ENCODE measurements at places on chromosomes 1 and 21.
A peak's percentile ranks its signal among the peaks of the same experiment; 100 is the strongest.

GRCh38 chr1:157173900-157174410, 35.8 kb upstream of the ETV3 start:
- no peak for DNase-seq

GRCh38 chr1:151716771-151717631, at the start of gene CELF3:
CELF3 (minus strand) TSS chr1:151716803; CDS start chr1:151716020, 783 bp downstream.
- no peak for DNase-seq

- no peak for DNase-seq
Observed at GRCh38 chr21:43374228-43374885, 52.6 kb downstream of the SIK1 start.

- DNase-seq = no peak
Observed at GRCh38 chr1:19250629-19251304, 557 bp downstream of the EMC1 start.

DNA sequence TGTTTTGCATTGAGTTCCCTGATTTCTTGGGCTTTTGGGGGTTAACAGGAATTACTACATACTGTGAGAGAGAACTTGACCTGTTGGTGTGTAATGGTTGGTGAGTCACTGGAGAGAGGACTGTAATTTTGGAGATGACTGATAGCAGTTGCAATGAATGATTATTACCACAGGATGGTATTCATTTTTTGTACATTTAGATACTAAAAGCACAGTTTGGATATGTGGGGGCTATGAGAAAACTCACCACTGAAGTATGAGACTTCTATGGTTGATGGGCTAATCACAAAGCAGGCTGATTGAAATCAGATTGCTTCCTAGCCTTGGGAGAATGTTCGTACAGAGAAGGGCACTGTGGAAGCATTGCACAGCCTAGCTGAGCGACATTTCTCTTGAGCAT, 1571.3 kb upstream of the PRMT6 start:
- DNase-seq = no peak

DNA sequence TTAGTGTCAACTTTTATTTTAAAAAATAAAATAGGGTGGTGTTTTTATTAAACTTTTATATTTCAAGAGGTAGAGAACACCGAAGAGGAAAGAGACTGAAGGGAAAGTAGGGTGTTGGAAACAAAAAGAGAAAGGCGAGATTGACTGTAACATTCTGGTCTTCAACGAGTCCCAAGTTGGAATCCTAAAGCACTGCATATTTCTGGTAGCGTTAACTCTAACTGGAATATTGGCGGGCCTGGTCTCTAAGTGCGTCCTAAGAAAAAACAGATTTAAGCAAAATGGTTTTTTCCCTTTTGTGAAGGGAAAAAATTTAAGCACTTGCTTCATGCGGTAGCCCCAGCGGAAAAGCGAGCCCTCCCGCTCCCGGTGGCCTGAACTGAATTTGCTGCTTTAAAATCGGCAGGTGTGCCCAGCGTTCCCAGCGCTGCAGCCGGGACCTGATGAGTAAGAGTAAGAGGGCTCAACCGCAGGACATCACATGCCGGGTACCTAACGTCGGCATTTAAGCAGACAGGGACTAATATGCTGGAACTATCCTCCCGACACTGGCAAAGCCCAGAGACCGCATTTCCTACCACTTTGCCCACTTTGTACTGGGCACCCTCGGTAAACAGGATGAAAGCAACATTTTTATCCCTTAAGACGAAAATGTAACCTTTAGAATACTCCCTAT, 30.5 kb upstream of the NFIA start:
- no peak for DNase-seq

GRCh38 chr1:216902669-216903381, 179.6 kb upstream of the ESRRG start:
- DNase-seq = no peak

GRCh38 chr1:45211076-45211475, 4.7 kb upstream of the ZSWIM5 start:
- DNase-seq = no peak

DNA sequence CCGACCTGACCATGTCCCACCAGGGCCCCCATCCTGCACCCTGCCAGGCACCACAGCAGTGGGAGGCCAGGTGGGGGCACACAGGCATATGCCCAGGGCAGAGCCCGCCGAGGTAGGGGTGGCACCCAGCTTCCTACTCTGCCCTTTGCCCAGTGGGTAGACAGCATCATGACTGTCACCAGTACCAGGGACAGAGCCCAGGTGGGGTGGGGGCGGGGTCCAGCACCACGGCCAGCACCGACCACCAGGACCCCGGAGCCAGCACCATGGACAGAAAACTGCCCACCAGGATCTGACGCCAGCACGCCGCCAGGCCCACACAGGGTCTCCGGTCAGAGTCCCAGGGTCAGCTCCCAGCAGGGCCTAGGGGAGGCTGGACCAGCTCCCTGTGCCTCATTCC, 3.8 kb downstream of the TAS1R3 start:
- DNase-seq = no peak

GRCh38 chr1:39282537-39283216, 78.2 kb downstream of the MACF1 start:
- no peak for DNase-seq

GRCh38 chr1:39954324-39954869, 548 bp upstream of the MFSD2A start:
- DNase-seq = no peak

- DNase-seq = no peak
Observed at GRCh38 chr1:92882819-92883218, 51.0 kb downstream of the RPL5 start.

GRCh38 chr1:25559031-25559430, 15.6 kb downstream of the LDLRAP1 start:
- DNase-seq = no peak

GRCh38 chr1:116877141-116877818, 32.4 kb upstream of the PTGFRN start:
- no peak for DNase-seq

DNA sequence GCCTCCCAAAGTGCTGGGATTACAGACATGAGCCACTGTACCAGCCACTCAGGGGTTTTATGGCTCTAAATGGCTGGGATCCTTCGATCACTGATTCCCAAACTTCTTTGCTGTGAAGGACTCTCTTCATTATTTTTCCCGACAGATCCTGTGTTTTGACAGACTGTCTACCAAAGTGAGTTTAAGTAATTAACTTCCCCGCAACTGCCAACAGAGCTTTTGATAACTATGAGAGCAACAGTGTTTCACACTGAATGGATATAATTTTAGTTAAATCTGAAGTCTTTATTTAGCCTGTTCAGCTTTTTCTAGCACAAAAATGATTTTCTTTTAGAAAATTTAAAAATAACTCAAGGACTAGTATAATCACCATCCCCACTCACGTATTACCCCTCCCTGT, 12.6 kb upstream of the RABIF start:
- DNase-seq = no peak

DNA sequence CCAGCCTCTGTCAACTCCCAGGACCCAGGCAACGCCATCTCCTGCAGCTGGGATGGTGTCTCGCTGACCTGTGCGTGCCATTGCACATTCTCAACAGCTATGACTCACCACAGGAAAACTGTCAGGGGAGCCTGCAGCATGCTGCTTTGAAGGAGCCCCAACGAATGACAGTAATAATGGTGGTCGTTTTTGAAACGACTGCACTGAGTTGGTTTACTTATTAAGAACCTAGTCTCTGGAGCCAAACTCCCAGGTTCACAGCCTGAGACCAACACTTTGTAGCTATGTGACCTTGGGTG, 21.6 kb downstream of the TCEA3 start:
- peak; percentile 67 for DNase-seq

DNA sequence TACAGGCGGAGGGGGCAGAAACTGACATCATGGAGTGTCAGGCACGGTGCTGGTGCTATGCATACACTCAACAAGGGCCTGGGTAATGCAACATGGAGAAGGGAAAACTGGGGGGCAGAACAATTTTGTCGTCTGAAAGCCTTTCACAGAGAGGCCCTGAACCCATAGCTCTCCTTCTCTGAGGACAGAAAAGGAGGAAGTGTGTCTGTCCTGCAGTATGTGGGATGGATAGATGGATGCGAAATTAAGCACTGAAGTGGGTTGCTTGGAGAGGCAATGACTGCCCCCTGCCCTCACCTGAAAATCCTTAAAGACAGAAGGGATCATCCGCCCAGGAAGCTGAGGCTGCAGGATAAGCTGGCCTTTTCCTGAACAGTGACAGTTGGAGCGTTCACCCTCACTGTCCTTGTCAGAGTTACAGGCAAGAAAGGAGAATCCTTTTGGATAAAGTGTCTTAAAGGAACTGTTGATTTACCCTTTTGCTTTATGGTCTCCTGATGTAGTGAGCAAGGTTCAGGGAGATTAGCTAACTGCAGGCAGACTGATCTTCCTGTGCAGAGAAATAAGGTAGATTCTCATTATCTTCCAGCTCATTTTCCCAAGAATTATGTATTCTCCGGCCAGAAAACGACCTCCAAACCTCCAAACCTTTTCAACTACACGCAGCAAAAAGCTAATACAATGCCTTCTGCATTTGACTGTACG, 1.6 kb upstream of the FAM20B start:
- DNase-seq = no peak

GRCh38 chr1:169493251-169493650, 7.5 kb upstream of the SLC19A2 start:
- DNase-seq = no peak

- no peak for DNase-seq
Observed at GRCh38 chr1:214912127-214912526, 170.4 kb upstream of the KCNK2 start.

DNA sequence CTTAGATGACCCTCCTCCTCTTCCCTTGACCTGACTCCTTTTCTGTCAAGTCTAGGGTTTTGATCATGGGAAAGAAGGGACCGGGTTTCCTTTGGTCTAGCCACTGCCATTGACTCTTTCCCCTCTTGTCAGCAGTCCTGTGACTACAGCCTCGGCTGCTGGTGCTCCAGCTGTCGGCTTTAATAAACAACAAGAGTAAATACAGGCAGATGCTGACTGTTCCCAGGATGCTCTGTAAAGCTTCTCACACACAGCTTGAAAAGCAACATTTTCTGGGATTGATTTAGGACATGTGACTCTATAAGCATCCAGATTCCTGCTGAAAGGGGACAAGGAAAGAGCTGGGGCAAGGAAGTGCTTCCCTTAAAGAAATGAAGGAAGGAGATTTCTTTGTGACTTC, 53.5 kb upstream of the CTTNBP2NL start:
- no peak for DNase-seq

- peak; percentile 44 for DNase-seq
Observed at GRCh38 chr1:240031414-240031813, 60.3 kb upstream of the FMN2 start.

- DNase-seq = no peak
Observed at GRCh38 chr1:18919956-18920355, 17.6 kb upstream of the ALDH4A1 start.

- DNase-seq = no peak
Observed at GRCh38 chr1:166479052-166479631, 312.3 kb upstream of the FAM78B start.

GRCh38 chr21:46093668-46094400, 4.1 kb upstream of the COL6A2 start:
- DNase-seq = no peak

DNA sequence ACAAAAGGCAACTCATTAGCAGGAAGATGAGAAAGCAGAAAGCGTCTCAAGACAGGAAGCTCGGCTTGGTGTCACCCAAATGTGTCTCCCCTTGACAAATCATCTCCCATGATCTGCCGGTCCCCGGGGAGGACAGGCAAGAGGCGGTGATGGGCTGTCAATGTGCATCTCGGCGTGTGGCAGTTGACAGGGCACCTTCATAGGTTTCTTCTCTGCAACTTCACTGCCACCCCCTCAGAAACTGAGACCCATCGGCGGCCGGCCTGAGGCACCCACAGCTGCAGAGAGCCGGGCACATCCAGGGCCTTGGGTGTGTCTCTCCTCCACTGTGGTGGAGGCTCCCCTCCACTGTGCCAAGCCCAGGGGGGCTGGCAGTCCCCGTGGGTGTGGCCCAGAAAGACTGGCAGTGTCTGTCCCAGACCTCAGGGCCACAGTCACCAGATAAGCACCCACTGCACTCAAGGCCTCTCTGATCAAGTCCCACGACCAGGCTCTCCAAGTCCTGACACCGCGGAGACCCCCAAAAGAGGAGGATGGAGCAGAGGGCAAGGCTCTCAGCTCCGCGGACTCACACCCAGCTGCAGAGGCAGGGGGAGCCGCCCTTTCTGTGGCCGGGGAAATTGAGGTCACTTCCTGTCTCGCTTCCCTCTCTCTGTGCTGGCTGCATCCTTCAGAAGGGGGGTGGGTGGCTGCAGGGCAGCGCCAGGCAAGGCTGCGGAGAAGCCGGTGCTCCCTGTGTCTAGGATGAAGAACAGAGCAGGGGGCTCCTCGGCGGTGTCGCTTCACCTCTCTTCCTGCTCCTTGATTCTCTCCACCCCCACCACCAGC, 39.6 kb upstream of the LBR start:
- DNase-seq = no peak

DNA sequence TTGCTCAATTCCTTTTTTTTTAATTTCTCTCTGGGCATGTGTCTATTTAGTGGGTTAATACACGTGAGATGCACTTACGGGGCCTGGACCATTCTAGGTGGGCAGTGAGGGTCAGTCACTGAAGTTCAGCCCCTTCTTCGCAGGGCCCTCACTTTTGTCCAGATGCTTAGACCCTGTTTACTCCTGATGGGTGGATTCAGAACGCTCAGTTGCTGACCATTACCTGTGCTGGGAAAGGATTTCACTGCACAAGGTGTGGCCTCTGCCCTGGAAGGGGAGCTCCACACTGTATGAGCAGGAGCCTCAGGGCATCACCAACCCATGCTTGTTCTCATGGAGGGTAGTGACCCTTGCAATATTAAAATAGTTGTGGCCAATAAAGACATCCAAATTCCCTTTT, 4.5 kb downstream of the PRAMEF12 start:
- DNase-seq = no peak

DNA sequence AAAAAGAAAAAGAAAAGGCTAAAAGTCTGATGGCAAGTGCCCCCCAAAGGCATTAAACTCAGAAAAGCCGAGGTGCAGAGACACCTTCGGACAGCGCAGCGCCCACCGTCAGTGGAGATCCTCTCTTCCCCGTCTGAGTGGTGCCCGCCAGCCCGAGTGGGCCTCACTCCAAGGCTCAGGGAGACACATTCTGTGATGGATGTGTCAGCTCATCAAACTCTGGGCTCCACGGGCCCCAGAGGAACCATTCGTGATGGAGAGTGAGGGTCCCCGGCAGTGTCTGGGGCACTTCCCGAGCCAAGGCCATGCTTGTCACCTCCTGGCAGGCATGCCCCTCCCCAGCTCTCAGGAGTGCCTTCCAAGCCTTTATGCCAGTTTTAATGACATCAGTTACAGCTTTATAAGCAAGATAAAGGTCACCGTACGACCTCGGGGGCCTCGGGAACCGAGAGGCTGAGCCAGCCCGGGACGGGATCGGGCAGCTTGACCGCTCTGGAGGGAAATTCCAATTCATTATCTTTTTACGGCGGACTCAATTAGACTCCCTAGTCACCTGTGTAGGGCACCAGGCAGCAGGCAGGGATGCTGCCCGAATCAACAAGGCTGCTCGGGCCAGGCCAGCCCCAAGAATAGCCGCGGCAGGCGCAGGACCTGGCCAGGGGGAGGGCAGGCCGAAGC, 49.5 kb downstream of the MORN1 start:
- no peak for DNase-seq

DNA sequence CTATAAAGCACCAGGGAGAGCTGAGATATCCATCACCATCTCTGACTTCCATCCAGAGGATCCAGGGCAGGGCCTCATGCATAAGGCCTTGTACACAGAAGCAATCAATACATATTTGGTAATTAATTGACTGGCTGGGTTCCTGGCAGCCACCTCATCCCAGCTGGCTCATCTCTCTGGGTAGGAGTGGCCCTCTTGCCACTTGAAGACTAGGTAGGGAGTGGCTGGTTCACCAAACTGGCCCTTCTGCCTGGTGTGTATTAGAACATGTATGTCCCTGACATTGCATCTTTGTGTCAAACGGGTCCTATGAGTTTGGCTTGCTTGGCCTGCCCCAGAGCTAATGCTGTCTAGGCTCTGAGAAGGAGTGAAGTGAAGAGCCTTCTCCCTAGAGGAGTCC, 11.8 kb downstream of the NUAK2 start:
- DNase-seq = no peak
